ENCODE measurements at places on chromosomes 1 and 21.
A peak's percentile ranks its signal among the peaks of the same experiment; 100 is the strongest.

DNA sequence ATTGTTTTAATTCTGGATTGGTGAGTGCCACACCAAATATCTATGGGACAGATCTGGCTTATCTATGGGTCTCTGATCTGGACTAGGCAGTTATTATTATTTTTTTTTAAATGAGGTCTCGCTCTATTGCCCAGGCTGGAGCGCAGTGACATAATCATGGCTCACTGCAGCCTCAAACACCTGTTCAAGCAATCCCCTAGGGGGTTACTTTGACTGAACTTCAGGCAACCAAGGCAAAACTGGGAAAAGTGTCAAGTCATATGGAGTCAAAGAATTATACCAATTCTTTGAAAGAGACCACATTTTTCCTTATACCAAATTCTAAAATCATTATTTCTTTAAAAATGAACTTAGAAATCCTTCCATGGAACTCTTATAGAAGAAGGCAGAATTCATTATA lies 129.1 kb upstream of the HOOK1 start:
- no peak for DNase-seq

DNA sequence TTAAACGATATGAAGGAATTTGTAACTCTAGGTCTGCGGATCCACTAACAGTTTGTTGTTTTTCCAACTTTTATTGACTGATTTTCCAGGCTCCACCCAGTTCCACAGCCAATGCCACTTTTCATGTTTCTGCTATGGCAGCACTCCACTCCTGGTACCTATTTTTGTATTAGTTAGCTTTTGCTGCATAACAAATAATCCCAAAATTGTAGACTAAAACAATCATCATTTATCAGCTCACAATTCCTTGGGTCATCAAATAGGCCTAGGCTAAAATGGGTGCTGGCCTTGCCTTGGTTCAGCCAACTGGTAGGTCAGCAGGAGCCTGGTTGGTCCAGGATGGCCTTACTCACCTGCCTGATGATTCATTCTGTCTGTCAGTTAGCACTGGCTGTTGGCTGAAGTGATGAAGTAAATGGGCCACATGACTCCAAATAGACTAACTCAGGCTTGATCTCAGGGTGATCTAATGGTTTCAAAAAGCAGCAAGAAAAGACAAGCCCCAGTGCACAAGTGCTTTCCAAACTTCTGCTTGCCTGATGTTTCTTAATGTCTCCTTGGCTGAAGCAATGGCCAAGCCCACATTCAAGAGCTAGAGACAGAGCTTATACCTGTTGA lies 3.2 kb upstream of the C8B start:
- DNase-seq = no peak

DNA sequence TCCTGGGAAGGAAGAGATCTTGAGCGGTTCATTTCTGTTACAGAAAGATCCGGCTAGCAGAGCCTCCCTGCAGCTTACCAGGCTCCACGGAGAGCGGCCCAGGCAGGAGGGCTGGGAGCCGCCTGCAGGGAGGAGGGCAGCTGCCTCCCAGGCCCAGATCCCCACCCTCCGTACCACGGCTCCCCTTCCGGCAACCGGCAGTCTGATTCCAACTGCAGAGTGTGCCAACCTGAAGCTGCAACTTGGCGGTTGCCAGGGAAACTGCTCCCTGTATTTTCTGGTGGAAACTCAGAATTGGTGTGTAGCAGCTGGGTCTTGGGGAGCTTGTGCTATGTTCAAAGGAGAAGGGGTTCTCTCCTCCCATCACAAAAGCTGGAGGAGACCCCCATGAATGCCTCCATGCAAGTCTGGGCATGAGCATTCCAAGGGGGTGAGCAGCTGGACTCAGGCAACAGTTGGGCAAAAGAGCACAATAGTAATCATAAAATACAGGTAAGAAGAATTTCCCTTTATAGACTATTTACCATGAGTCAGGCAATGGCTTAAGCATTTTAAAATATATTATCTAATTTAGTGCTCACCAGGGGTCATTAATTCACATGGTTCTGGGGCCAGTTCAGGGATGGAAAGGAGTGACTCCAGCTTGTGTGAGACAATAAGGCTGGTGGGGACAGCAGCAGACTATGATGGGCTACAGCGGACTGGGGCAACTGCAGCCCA lies 46.1 kb upstream of the KAZN start:
- no peak for DNase-seq

DNA sequence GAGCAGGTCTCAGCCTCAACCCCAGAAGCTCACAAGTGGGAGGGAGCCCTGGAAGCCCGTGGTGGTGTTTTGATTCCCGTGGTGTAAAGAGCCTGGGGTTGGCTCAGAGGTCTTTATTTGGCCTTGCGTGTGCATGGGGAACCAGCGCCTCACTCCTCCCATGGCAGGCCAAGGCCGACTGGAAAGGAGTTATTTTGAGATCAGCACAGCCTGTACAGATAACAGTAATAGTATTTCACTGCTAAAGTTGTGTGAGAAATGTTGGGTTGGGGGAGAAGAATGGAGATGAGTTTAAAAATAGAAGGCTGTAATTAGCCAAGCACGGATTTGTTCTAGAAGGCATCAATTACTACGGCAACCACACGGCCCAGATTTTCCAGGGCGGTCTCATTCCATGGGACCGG lies 186.5 kb downstream of the DYRK1A start:
- DNase-seq = no peak

- no peak for DNase-seq
Measured at GRCh38 chr1:112991402-112992120, 35.6 kb upstream of the SLC16A1 start.

DNA sequence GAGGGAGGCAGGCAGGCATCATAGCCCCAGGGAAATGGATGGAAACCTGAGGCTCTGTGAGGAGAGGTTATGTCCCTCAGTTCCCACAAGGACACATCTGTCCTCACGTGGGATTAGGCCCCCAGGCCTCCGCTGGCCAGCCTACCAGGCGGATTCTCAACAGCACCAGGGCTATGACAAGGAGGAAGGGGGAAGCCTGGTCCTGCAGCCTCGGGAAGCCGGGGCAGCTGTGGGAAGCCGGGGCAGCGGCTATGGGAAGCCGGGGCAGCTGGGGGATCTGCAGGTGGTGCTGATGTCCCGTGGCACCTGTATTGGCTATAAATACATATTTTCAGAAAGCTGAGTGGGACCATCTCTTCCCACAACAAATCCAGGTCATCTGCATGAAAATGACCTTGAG lies 19.7 kb downstream of the BSND start:
- no peak for DNase-seq

DNA sequence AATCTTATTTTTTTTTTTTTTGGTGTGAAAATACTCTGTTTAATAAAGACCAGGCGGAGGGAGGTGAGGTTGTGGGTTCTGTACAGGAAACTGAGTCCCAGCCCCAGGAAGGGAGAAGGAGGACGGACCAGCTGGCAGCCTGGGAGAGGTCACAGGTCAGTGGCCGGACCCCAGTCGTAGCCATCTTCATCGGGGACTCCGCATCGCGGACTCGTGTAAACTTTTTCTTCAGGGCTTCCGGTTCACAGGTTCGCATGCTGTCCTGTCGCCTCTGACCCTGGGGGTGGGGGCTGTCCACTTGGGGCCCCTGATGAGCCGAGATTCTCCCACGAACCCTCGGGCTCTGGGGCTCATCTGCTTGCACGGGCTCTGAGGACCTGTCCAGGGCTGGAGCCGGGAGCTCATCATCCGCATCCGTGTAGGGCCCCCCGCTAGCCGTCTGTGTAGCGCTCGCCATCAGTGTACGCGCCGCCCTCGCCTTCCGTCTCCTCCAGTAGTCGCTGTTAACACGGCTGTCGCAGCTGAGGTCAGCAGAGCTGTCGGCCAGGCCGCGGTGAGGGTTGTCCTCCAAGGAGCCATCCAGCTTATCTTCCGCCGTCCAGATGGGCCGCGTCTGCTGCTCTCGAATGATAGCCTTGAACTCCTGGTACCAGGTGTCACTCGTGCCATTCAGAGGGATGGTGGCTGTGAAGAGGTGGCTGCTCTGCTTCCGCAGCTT lies 975.7 kb upstream of the PRMT6 start:
- no peak for DNase-seq

DNA sequence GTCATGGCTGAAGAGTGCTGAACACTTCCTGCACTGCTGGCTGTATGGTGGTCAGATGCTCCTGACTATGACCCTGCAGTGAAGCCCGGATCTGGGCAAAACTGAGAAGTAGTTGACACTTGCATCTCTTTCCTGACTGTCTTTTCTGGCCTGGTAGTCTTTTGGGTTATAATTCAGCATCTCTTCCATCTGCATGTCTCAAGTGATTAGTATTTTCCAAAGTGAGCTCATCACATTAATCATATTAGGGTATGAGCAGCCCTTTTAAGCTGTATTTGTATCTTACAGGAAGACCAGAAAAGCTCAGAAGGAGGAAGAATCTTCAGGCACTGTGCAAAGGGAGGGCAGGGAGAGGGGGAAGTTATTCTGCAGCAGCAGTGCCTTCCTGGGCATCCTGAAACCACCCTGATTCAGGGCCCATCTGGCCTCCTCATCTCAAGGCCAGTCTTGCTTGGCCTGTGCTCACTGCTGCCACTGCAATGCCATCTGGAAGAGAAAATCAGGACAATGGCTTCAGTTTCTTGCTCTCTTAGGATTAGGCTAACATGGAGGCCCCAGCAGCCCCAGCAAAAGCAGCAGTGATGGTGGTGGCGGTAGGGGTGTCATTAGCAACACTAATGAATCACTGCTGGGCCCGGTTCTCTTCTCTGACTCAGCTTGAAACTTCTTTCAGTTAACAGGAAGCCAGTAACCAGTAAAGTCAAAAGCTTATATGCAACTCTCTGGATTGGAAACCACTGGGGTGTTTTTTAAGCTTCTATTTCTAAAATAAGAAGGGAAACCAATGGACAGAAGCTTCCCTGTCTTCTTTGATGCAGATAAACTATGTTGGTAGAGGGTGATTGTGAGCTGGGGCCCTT lies 63.3 kb upstream of the WDR26 start:
- peak; percentile 36 for DNase-seq

DNA sequence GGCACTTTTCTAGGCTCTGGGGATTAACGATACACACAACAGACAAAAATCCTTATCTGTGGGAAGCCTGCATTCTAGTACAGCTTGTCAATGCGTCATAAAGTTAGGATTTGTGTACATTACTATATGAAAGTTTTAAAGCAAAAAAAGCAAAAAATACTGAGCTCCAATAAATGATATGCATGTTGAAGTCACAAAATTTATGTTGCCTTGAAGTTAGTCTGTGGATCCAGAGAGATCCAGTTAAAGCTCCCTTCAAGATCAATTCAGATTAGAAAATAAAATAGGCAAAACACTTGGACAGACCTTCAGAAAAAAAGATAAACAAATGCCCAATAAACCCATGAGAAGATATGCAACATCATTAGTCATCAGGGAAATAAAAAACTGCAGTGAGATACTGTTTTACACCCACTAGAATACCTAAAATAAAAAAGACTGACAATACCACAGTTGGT lies 33.1 kb upstream of the KCNQ4 start:
- no peak for DNase-seq

DNA sequence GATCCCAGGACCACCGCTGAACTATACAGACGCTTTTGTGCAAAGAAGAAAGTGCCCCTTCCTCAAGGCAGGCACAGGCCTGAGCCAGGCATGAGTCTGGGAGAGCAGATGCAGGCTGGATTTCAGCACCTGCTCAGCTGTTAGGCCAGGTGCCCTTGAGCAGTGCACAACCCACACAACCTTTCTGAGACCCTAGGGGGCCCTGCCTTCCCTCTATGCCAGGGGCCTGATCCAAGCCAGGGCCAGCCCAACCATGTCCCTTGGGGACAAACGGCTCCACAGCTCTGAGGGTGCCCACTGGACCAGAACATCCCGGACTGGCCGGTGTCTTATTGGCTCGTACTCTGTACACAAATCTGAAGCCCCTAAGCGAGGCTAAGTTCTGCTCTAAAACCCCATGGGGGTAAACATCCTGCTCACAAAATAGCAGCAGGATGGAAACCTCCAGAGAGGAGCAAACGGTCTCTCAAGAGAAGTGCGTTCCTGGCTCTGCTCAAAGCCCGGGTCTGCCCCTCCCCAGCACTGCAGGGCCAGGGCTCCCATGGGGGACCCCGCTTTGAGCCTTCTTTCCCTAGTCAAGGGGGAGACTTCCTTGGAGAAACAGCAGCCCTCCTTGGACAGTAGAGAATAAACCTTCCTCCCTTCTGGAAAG lies 275.1 kb downstream of the NPHP4 start:
- DNase-seq = no peak

Measured in Jurkat, Clone E6-1 (cell line).